ENCODE measurements at places on chromosomes 13 and 19.

DNA sequence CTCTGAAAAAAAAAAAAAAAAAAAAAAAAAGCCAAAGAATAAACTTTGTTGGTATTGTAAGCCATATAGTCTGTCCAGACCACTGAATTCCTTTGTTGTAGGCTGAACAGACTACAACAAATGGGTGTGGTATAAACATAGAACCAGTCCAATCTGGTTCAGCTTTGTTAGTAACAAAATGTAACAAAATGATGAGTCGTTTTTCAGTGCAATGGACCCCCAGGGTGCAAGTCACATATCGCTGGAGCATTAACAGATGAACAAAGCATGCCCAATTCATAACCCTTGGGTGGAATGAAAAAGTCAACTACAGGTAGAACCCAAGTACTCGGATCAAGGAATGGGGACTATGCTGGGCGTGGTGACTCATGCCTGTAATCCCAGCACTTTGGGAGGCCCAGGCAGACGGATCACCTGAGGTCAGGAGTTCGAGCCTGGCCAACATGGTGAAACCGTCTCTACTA lies 13.6 kb upstream of the FCHO1 start:
- DNase-seq = no peak

GRCh38 chr13:66553391-66553790 lies 676.7 kb downstream of the PCDH9 start:
- no peak for DNase-seq

GRCh38 chr19:40633207-40633606 lies 32.0 kb downstream of the LTBP4 start:
- no peak for DNase-seq

- DNase-seq = no peak
These were observed 125.1 kb downstream of the AKAP11 start for GRCh38 chr13:42396901-42397655.

DNA sequence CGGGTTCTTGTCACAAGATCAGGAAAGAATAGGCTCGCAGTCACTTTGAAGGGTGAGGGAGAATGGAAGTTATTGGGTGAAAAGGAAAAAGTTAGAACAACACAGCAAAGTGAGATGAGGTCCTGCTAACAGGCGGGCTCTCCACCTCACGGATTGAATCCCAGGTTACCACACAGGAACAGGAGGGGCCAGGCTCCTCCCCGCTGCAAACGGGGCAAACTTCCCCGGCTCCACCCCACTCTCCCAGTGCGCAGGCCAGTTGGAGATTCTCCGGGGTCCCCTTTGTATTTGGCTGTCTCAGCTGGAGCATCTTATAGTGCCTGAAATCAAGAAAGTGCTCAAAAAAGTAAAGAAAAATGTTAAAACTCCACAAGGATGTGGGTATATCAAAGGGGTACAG lies 78.3 kb upstream of the IPO5 start:
- DNase-seq = no peak

GRCh38 chr13:98546402-98546801 lies 30.5 kb downstream of the STK24 start:
- no peak for DNase-seq

DNA sequence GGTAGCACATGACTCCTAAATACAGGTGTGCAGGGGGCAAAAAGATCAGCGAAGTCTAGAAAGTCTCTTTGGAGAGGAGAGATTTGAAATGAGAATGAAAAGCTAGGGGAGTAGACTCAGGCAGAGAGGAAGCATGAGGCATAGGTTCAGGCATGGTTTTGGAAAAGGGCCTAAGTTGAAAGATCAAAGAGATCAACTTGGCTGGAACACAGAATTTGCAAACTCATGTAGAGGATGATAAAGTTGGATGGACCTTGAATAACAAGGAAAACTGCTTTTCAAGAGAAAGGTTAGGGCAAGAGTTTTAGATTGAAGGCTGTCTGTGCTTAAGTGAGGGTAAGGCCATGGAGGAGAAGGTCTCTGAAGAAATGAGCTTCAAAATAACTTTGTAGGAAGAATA lies 47.4 kb upstream of the UBAC2 start:
- no peak for DNase-seq

GRCh38 chr13:83876546-83876945 lies 5.7 kb downstream of the SLITRK1 start:
- DNase-seq = no peak

GRCh38 chr19:41403181-41403970 lies 5.8 kb downstream of the BCKDHA start:
- DNase-seq = no peak

DNA sequence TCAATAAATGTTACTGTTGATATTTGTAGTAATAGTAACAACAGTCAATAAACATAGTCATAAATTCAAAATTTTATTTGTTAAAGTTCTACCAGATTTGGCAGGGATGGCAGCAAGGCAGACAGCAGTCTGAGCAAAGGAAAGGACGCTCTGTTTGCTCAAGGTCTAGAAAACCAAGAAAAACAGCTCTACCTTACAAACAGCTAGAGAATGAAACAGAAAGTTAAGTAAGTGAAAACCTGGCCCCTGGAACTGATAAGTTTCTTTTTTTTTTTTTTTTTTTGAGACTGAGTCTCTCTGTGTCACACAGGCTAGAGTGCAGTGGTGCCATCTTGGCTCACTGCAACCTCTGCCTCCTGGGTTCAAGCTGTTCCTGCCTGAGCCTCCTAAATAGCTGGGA lies 27.9 kb downstream of the ENOX1 start:
- DNase-seq = no peak

- DNase-seq = no peak
These were observed 20.7 kb downstream of the SH3GL1 start for GRCh38 chr19:4379383-4380253.

GRCh38 chr19:40414542-40415535 lies 1.7 kb upstream of the PRX start:
- no peak for DNase-seq

DNA sequence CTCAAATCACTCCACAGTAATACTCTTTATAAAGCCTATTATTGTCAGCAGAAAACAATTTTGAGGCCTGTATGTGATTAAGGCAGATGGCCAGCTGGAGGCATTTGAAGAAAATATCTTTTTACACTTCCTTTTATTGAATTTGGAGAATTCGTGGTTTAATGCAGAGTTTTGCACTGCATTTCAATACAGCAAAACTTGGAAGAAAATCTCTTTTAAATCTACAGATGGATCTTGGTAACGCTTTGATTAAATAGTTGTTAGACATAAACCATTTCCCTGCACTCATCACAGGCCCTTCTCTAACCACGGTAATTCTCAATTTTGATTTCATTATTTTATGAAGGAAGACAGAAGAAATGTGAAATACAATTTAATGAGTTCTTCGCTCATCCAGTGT lies 185.7 kb downstream of the RFC3 start:
- DNase-seq = no peak

DNA sequence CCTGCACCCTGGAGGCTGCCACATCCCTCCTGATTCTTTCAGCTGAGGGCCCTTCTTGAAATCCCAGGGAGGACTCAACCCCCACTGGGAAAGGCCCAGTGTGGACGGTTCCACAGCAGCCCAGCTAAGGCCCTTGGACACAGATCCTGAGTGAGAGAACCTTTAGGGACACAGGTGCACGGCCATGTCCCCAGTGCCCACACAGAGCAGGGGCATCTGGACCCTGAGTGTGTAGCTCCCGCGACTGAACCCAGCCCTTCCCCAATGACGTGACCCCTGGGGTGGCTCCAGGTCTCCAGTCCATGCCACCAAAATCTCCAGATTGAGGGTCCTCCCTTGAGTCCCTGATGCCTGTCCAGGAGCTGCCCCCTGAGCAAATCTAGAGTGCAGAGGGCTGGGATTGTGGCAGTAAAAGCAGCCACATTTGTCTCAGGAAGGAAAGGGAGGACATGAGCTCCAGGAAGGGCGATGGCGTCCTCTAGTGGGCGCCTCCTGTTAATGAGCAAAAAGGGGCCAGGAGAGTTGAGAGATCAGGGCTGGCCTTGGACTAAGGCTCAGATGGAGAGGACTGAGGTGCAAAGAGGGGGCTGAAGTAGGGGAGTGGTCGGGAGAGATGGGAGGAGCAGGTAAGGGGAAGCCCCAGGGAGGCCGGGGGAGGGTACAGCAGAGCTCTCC lies 6.9 kb upstream of the CEACAM5 start:
- no peak for DNase-seq

DNA sequence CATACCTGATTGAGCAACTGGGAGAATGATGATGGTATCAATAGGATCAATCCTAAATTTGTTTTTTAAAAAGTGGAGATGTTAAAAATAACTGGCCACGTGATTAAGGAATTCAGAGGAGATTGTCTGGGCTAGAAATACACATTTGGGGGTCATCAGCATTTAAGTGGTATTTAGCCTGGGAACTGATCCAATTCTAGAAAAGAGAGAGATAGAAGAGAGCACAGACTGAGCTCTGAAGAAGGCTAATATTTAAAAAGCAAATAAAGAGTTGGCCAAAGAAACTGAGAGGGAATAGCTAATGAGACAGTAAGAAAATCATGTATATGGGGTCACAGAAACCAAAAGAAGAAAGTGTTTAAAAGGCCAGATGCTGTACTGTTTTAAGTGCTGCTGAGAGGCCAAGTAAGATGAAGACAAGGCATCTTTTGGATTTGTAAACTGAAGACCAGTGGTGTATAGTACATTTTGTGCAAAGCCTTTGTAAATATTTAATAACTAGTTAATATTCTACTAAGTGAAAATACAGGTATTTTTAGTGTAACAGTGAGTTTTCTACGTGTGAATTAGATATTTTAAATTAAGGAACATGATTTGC lies 40.2 kb downstream of the UBL3 start:
- DNase-seq = no peak

- DNase-seq = no peak
These were observed 3.9 kb downstream of the FEM1A start for GRCh38 chr19:4795400-4795799.

- no peak for DNase-seq
These were observed 5.4 kb upstream of the MCF2L start for GRCh38 chr13:112963641-112964040.

DNA sequence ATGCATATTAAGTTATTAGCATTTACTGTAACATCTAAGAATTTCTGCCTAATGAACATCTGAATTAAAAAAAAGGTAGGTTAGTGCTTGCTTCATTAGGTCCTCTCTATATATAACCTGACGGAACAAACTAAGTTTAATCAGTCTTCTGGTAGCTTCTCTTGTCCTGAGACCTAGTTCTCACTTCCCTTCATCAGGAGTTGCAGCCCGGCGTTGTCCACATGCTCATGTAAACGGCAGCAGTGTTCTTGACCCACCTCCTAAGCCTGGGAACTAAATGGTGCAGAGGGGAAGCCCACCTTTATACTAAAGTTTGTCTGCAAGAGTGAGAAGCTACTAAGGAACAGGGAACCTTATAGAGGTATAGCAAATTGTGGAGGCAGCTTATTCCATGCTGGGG lies 31.9 kb upstream of the CPB2 start:
- DNase-seq = no peak

GRCh38 chr19:50679177-50680125 lies 30.2 kb downstream of the C19orf81 start:
- peak; percentile 48 for DNase-seq

- no peak for DNase-seq
These were observed 70.3 kb downstream of the FNDC3A start for GRCh38 chr13:49046002-49046401.

- DNase-seq = no peak
These were observed 17.0 kb upstream of the KCNN1 start for GRCh38 chr19:17949956-17950309.

- DNase-seq = no peak
These were observed 37.2 kb downstream of the COL4A2 start for GRCh38 chr13:110344320-110344719.

GRCh38 chr13:30957258-30957943 lies 24.9 kb downstream of the TEX26 start:
- no peak for DNase-seq

GRCh38 chr19:11783767-11784166 lies 14.6 kb upstream of the ZNF491 start:
- no peak for DNase-seq

DNA sequence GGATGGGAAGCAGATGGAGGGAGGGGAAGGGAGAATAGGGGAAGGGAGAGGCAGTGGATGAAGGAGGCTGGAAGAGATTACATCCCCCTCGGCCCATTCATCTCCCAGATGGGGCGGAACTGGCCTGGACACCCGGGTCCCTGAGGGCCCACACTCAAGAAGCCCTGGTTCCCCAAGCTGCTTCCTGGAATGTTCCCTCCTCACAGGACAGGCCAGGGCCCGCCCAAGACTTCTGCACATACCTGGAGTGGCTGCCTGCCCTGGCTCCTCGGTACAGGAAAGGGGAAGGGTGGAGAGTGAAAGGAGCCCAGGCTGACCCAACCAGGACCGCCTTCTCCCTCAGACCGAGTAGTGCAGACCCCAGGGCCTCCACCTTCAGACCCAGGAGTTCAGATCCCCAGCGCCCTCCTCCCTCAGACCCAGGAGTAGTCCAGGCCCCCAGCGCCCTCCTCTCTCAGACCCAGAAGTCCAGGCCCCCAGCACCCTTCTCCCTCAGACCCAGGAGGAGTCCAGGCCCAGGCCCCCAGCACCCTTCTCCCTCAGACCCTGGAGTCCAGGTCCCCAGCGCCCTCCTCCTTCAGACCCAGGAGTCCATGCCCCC lies 489 bp downstream of the NTF4 start:
- no peak for DNase-seq

- DNase-seq = peak; percentile 98
These were observed 783 bp downstream of the PHLDB3 start for GRCh38 chr19:43503501-43504425.

GRCh38 chr13:112693831-112694497 lies 4.1 kb downstream of the ATP11A start:
- no peak for DNase-seq

DNA sequence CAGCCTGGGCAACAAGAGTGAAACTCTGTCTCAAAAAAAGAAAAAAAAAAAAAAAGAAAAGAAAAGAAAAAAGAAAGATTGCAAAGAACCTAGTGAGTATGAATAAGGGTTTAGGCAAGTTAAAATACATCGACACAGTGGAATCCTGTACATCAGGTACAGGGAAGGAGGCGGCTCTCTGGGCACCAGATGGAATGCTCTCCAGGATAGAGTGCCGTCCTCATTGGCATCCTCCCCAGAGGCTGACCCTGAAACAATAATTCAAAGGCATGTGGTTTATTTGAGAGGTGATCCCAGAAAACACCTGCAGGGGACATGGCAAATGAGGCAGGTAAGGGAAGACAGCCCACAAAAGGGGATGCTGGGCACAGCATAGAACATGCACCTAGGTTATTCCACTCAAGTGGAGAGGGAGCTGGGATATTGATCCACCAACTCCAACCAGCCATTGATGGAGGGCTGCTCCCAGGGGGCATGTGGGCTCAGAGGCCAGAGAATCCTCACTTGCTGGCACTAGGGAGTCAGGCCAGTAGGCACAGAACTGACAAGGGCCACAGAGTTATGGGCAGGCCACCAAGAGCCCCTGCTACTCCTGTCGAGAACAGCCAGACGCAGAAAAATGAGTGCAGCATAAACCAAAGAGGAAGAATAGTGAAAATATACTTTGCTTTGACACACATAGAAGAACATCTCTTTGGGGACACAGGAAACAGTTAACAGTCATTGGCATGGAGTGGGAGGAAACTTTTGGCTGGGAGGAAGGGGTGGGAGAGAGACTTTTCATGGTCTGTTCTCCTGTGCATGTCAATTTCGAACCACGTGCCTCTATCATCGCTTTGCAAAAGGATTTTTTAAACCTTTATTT lies 4.2 kb downstream of the TSPAN16 start:
- DNase-seq = no peak

GRCh38 chr13:33006638-33007037 lies 9.6 kb upstream of the KL start:
- no peak for DNase-seq

GRCh38 chr19:30393046-30393445 lies 20.9 kb downstream of the ZNF536 start:
- no peak for DNase-seq

- DNase-seq = no peak
These were observed 73.9 kb upstream of the GJB6 start for GRCh38 chr13:20306039-20306438.

All from activated effector memory CD4-positive, alpha-beta T cell treated with Interleukin-2 at 50 U/mL for 16 hours (primary cell).